Activated naive CD8-positive, alpha-beta T cell treated with anti-CD3 and anti-CD28 coated beads, Interleukin-2, amount 50 U/mL, for 16 hours (primary cell): ENCODE measurements at places on chromosomes 4 and X.

- no peak for DNase-seq
Observed at GRCh38 chr4:72326692-72327632, 242.1 kb downstream of the ADAMTS3 start.

DNA sequence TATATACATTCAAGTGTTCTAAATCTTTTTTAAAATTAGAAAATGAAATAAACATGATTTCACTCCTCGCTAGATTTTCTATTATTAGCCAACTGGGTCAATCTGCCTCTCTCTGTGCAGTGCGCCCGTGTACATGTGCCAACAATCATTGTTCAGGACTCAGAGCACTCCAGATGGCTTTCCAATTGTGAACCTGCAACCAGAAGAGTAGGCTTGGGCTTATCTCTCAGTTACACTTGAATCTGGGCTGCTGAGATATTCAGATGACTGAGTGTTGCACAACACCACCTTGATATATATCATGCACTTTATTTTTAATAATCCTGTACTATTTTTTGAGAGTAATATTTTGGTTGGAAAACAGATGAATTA, 184.0 kb upstream of the FSTL5 start:
- no peak for DNase-seq

- DNase-seq = no peak
Observed at GRCh38 chr4:10380735-10381134, 76.5 kb downstream of the ZNF518B start.

DNA sequence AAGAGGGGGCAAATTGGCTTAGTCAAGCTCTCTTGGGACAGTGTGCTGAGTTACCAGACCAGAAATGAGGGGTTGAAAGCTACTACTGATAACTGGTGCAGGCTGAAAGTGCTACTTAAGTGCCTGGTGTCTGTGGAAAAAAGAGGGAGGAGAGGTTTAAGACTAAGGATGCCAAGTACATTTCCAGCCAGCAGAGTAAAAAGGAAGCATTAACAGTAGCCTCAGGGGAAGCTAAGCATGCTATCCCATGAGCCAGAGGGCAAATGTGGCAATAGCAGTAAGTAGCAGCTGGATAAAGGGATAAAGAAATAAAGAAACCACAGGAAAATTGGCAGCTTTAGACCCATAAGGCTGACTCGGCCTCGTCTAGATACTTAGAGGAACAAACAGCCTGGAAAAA, 196.3 kb upstream of the MAB21L2 start:
- no peak for DNase-seq

DNA sequence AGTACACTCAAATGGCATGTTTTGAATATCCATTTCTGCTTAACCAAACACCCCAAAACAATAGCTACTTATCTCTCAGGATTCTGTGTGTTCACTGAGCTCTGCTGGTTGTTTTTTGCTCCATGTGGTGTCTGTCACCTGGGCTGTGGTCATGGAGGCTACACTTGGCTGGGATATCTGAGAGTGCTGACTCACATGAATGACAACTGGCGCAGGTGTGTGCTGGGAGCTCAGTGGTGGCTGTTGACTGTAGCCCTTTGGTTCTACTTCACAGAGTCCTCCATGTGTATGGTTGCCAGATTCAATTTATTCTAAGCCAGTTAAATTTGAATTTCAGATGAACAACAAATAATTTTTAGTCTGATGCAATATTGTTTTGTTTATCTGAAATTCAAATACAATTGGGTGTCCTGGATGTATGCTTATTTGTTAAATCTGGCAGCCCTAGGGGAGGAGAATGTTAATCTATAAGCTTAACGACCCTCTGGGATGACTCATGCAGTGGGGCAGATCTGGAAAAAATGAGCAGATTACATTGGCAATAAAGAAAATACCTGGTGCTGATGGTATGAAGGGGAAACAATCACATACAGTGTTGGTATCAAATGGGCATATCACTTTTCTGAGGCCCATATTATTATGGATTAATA, 28.2 kb upstream of the TCEAL4 start:
- no peak for DNase-seq

DNA sequence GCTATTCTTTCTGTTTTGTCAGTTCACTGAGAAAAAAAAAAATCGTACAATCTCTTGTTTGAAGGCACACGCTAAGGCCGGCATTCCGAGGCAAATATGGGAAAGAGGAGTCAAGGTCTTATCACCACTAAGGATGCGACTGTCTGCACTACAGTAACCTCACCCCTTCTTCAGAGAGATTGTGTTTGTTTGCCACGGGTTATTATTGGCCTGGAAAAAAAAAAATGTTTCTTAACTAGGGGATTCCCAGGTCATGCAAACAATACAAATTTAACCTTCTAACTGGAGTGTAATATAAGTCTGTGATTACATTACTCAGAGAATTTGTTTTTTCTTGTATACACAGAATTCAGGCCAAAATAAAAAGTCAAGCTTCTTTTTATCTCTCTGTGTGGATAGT, 168.3 kb downstream of the TMA16 start:
- DNase-seq = no peak

GRCh38 chr4:127138586-127138985, 494.2 kb upstream of the INTU start:
- no peak for DNase-seq

- no peak for DNase-seq
Observed at GRCh38 chr4:41070516-41071281, 143.6 kb downstream of the APBB2 start.

GRCh38 chrX:10597871-10598270, 22.5 kb downstream of the MID1 start:
- DNase-seq = no peak

DNA sequence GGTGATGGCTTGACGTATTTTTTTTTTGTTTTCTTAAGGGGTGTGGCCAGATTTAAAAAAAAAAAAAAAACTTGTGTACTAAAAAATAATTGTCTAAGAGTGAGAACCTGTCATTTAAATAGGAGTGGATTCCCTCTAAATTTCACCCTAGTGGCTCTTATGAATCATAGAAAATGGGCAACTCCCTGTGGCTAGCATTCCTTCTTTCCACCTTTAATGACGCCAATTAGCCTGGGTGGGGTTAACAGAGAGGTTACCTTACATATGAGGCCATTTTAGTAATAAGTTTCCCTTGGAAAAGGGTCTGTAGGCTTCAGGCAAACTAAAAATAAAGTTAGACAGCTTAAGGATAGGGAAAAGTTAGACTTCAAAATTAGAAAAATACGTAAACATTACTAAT, 223.5 kb upstream of the FAM241A start:
- DNase-seq = no peak

- DNase-seq = no peak
Observed at GRCh38 chr4:94419956-94420355, 31.8 kb upstream of the PDLIM5 start.

- DNase-seq = no peak
Observed at GRCh38 chrX:112223391-112223790, 140.8 kb upstream of the TRPC5 start.

GRCh38 chr4:139015269-139015947, at the start of gene NOCT:
Gene NOCT, plus strand, starts transcription at chr4:139015781. Its CDS starts 201 bp downstream, at chr4:139015982.
- DNase-seq = peak; percentile 80

- DNase-seq = no peak
Observed at GRCh38 chrX:21974011-21974385, 33.5 kb downstream of the SMS start.

- DNase-seq = no peak
Observed at GRCh38 chrX:47662144-47662657, 3.2 kb upstream of the UXT start.

GRCh38 chrX:17669891-17670290, 67.4 kb upstream of the SCML1 start:
- no peak for DNase-seq

- DNase-seq = no peak
Observed at GRCh38 chr4:155795991-155796390, 37.2 kb downstream of the GUCY1B1 start.

DNA sequence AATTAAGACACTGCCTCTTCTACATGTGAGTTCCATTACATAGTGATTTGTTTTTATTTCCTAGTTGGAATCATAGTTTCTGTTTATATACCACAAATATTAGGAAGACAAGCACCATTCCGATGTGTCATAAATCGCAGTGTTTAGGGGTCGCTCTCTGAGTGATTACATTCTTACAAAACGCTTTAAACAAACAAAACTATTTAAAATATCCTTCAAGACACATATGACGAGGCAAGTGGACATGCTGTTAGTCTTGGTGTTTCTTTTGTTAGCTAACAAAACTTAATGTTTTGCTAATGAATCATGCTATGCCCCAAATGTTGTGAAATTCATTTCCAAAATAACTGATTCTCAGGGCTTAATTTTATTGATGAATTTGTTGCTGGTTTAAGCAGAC, 1219.3 kb upstream of the PRKX start:
- DNase-seq = no peak

GRCh38 chr4:15898902-15899301, 39.6 kb downstream of the FGFBP1 start:
- DNase-seq = no peak

DNA sequence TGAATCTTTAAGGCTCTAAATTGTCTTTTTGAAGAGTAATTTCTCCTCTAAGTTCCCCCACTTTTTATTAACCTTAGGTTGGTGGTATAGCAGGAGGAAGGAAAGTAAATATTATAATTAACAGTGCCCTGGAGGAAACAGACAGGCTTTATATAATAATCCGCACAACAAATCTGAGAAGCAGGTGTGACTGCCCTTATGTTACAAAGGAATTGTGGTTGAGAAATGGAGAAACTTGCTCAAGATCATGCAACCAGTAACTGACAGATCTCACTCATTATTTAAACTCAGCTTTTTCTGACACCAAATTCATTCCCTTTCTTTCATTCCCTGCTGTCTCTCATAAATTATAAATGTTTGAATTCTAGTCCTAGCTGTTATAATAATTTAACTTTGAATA, 282.0 kb downstream of the PPP3CA start:
- no peak for DNase-seq

- DNase-seq = no peak
Observed at GRCh38 chrX:100615005-100615404, 21.6 kb downstream of the TSPAN6 start.

GRCh38 chr4:12144051-12144450, 715.4 kb upstream of the HS3ST1 start:
- DNase-seq = no peak
